ENCODE measurements at places on chromosomes 16 and 17.

GRCh38 chr16:80029761-80030481 lies 429.4 kb upstream of the MAF start:
- no peak for DNase-seq

DNA sequence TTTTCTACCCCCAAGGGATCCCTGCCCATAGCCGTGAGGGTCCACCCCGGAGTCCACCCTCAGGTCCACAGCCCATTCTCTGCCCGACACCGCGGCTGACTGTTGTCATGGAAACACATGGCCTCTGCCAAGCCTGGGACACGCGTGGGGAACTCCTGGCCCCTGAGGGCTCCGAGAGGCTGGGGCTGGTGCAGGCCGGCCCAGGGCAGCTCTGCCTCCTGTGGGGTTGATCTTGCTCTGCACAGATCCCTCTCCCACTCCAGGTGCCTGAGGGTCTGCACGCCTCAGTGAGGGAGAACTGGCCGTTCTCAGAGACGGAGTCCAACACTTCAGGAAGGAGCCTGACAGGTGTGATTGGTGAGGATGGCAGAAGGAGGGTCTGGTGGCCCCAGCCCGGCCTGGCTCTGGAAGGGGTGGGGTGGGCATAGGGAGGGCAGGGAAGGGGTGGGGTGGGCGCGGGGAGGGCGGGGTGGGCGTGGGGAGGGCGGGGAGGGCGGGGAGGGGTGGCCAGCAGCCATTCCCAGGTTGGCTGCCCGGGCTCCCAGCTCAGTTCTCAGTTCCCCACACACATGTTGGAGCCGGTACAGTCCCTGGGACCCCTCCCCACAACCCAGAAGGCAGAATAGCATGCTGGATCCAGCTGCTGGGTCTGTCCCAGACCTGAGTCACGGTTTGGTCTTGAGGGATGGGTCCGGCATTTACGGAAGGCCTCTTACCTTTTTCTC lies 6.4 kb downstream of the MRPL28 start:
- DNase-seq = no peak

DNA sequence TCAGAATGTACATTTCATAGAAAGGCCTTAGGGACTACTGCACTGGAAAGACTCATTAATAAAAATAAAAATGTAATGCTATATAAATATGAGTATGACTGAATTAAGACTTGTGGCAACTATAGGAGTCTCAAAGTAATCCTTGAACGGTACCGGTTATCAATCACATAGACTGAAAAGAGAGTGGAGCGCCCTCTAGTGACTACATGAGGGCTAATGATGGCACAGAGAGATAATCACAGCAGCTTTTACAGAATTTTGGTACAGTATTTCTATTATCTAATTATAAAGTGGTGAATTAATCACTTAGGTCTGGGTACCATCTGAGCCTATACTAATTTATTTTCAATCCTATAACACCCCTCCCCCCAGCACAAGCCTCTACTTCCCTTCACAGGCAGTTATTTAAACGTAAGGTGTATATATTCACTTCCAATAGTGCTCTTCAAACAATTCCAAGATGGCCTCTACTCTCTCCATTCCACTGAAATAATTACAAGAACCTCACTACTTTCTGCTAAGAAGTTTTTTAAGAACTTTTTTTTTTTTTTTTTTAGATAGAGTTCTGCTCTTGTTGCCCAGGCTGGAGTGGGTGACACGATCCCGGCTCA lies 40.7 kb upstream of the ANKFY1 start:
- DNase-seq = peak; percentile 65

DNA sequence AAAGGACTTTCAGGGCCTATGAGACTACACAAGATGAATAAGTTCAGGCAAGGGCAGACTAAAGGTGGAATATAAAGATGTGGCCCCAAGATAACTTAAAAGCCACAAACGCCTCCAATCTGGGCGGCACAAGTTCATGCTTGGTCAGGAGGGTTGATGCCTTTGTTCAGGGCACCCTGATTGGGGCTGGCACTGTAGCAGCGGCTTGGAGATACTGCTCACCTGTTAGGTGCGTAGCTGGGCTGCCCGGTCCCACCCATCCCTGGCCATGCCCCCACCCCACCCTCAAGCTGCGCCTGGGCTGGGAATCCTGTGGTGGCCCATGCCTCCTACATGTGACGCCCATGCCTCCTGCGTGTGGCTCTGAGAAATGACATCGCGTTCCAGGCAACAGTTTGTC lies 12.5 kb upstream of the SLC13A2 start:
- DNase-seq = no peak

- no peak for DNase-seq
Observed at GRCh38 chr17:38599398-38599856, 6.3 kb downstream of the SRCIN1 start.

DNA sequence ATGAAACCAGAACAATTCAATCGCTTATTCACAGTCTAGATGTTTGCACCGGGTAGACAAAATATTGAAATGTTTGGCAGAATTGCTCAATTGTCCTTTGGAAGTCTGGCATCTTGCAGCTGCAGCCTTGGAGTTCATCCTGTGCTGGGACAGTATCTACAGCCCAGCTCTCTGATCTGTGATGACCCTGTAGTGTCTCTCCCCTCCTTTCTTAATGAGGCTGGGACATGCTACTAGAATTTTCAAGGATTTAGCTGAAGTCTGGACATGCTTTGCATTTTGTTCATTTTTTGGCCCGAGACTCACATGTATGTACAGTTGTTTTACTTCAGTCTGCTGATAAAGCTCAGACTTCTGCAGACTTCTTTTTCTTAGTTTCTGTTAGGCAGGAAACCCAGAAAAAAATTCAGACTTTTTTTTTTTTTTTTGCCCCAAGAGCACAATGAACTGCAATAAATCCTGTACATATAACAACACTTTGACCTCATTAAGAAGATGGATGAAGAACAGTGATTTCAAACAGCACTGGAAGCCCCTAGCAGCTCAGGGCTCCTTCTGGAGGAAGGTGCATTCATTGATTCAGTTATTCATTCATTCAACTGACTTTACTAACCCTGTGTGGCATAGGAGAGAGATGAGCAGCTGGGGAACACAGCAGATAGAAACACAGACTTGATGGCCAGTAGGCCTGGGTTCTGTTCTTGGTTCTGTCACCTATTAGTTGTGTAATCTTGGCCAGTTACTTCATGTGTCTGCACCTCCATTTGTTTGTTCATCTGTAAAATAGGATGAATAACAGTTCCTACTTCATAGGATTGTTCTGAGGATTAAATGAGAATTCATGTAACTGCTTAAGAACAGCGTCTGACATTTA lies 210.0 kb downstream of the MAP2K4 start:
- DNase-seq = no peak

GRCh38 chr17:74720506-74720905 lies 7.8 kb upstream of the CD300LF start:
- no peak for DNase-seq

GRCh38 chr16:14562691-14563491 lies 67.2 kb downstream of the PARN start:
- no peak for DNase-seq

DNA sequence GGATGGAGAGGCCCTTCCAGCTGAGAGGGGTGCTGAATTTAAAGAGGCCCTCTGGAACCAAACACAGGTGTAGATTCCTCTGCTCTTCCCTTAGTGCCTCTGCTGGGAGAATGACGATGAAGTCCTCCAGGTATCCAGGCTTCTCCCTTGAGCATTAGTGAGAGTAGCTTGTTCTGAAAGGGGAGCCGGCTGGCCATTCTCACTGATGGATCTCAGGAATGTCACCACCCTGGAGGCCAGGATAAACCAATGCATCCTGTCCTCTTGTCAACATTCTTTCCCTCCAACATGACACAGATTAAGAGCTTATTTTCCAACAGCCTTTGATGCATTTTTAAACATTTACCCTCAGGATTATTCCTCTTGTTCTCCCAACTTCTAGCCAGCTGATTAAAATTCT lies 325.5 kb downstream of the CA10 start:
- DNase-seq = no peak

DNA sequence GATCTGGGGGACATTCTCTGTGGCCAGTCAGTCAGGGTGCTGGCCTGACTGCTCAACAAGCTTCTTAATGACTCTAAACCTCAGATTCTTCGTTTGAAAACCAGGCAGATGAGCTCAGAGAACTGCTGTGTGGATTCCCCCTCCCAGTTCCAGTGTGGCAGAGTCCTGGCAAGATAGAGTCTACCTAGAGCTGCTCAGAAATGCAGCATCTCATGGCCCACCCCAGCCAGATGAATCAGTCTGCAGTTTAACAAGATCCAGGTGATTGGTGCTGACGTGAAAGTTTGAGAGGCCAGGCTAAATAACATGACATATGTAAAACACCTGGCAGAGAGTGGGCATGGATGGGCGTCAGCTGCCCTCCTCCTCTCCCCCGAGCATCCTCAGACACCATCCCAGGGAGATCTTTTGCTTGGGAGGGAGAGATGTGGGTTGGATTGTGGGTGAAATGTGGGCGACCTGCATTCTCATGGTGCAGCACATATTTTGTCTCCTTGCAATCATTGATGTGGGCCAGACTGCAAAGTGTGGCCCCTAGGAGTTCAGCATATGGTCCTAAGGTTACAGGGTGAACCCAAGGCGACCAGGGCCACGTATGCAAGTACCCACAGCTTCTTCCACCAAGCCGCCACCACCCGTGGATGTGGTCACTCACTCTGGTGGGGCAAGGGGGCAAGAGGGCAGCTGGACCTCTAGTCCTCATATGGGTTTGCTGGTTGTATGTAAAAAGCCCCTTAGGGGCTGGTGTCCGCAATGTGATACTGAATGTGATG lies 19.5 kb downstream of the SOCS3 start:
- DNase-seq = no peak

DNA sequence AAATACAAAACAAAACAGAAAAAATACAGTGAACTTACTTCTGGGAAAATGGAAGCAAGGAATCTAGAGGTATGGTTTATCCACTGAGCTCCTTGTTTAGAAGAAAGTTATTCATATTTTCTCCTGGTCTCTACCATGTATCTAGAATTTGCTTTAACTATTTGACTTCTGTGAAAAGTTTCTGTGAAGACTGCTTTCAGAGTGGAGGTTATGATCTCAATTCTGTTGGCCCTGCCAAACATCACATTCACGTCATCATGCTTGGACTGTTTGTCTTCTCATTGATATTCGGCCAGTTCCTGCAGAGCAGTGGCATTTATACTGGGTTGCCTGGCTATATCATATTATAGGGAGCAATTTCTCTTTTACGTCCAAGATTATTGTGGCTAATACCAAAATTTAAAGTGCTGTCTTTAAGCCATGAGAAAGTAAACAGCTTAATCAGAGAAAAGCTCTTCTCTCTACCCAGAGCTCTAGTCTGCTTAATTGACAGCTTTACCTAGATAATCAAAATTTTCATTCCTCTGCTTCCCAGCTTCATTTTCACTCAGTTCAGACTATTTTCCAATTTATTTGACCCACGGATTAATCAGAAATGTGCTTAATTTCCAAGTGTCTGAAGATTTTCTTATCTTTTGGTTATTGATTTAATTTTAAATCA lies at the start of gene ABCA8:
ABCA8 (minus strand) TSS at position 212 of the 661 bp plus-strand sequence. CDS start 13,358 bp downstream, outside the sequence.
- DNase-seq = no peak

- no peak for DNase-seq
Observed at GRCh38 chr17:48175692-48176470, 68.3 kb downstream of the SNX11 start.

DNA sequence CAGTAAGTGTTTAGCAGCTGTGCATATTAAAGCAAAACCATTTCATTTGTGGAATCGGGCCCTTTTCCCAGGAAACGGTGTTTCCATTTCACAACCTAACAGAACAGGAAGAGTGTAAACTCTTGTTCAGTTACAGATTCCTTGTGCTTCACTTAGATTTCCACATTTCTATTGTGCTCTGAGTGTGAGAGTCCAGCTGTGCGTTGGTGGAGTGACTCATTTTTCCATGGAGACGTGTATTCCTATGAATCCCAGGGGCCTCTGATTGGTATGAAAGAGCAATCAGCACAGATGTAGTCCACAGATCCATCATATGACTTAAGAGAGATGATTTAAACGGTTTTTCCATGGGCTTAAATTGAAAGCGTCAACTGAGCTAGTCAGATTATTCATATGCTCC lies 13.3 kb upstream of the CAVIN1 start:
- no peak for DNase-seq

- no peak for DNase-seq
Observed at GRCh38 chr17:2138318-2138717, 83.4 kb downstream of the HIC1 start.

GRCh38 chr17:1796800-1797199 lies 32.9 kb downstream of the SMYD4 start:
- no peak for DNase-seq

DNA sequence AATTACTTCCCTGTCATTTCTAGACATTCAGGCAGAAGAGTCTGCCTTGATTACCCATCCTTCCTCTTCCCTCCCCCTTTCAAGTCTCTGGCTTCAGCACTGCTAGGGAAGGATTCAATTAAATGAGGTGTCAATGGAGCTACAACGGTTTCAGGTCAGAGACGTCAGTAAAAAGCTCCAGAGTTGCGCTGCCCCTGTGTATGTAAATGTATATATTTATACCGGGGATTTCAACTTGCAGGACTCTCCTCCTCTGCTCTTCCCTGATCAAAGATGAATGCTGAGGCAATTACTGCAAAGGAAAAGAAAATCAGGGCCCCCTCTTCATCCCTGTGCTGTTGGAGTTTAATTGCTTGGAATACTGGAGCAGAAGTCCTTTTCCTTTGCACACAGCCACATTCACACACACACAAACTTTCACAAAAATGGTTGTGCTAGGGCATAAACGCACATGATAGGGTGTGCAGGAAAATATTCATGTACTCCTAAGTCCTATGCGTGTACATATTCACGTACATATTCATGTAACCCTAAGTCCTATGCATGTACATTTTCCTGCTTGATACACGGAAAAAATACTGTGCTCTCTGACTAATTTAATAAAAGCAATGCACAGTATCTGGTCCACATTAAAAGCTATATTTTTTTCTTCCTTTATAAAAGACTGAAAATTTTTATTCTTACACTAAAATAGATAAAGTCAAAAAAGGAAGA lies 129.7 kb upstream of the PMFBP1 start:
- no peak for DNase-seq

- no peak for DNase-seq
Observed at GRCh38 chr17:78144736-78145641, 1.2 kb upstream of the C17orf99 start.

Data from stimulated activated CD4-positive, alpha-beta T cell treated with anti-CD3 and anti-CD28 coated beads, Interleukin-2, amount 100 ng/mL, for 24 hours (primary cell).